ENCODE measurements at places on chromosomes 2 and 18.

- peak; percentile 8 for DNase-seq
Measured at GRCh38 chr2:107730898-107731297, 95.8 kb upstream of the RGPD4 start.

GRCh38 chr2:235669269-235669831, 175.5 kb downstream of the AGAP1 start:
- peak; percentile 49 for DNase-seq

DNA sequence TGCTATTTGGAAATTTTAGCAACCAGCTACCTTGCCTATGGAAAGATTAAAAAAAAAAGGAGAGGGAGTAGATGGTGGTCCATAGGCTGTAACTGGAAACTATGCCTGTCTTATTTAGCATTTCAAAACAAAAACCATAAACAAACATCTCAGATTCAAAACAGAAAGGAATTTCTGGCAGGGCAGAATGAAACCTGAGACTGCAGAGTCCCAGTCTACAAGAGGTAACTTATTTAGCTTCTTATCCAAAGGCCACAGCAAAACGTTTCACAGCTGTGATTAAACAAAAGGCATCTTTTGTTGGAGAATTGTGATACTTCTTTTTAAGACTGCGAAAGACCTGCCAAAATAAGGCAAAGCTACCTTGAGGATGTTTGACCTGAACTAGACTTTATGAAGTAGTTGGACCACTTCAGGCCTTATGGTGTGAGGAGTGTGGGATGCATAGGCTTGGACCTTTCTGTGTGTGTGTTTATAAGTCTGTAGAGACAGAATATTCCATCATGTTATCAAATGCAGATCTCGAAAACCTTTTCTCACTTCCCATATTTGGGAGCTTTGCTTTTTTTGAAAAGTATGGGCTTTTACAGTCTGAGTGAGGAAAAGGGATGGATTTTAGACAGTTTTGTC, 11.0 kb downstream of the CRIM1 start:
- DNase-seq = no peak

DNA sequence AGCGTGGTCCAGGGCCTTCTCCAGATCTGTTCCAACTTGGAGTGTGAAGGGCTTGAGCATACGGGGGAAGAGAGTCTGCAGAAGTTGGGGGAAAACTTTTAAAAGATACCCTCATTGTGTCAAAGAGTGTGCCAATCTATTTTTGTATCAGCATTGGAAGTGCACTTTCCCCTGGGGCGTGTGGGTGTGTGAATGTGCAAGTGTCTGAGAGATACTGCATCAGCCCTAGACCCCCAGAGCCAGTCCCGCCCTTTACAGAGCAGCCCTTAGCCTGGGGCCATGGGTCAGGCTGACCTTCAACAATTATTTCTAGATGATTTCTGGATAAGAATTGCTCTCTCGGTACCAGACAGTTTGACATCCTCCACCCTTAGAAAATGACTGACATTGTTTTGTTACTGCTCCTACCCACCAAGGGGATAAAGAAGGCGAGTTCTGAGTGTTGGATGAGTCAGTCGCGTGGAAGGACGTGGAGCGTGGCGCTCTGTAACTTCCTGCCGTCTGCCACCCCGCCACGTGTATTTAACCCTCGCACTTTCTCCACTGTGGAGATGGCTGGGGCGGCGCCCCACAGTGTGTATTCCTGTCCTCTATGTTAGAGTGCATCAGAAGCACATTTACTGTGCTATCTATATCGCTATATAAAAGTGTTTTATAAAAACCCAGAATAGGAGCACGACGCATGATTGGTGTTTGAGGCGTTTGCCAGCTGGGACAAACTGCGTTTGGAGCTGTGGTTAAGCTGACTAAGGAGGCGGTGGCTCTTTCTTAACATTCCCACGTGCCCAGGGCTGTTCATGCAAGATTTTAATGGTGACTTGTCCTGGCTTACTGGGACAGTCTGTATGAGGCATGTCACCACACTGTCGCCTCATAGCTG, 122.6 kb downstream of the CABLES1 start:
- no peak for DNase-seq

GRCh38 chr18:2412996-2413751, 158.1 kb downstream of the METTL4 start:
- DNase-seq = no peak

- no peak for DNase-seq
Measured at GRCh38 chr18:65704046-65704445, 46.8 kb upstream of the CDH7 start.

- no peak for DNase-seq
Measured at GRCh38 chr2:206863196-206863595, 76.1 kb upstream of the CPO start.

- no peak for DNase-seq
Measured at GRCh38 chr18:21298351-21298750, 56.3 kb downstream of the GREB1L start.

GRCh38 chr2:196183172-196183473, 11.7 kb upstream of the STK17B start:
- DNase-seq = no peak

DNA sequence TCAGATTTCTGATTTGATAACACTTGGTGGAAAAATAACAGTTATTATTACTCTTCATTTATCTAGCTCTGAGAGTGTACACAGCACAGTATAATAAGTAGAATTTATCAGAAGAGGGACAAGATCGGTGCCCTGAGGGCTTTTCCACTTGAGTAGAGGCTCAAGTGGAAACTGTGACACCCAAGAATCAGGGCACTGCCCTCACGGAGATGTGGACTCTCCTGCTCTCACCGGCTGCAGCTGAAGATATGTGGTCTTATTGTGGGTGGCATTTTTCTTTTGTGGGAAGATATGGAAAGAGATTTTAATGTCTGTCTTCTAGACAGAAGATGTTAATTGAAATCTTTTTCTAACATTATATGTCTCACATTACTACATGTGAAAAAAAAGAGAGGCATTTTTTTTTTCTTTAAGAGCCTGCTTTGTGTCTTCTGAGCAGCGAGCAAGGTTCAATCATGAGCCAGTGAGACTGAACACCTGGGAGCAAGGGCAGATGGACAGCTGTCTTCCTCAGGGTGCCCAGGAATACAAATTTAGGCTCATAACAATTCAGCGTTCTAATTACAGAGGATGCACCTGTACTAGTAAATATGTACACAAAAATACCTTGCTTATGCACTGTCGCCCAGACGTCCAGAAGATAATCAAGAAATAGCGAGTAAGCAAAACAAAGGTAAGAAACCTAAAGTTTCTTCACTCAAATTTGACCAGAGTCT, 1098.2 kb upstream of the FANCL start:
- no peak for DNase-seq

- DNase-seq = no peak
Measured at GRCh38 chr2:188949046-188949818, 24.9 kb upstream of the COL3A1 start.

- no peak for DNase-seq
Measured at GRCh38 chr2:7132753-7133152, 215.5 kb downstream of the RNF144A start.

GRCh38 chr2:231601356-231602229, 8.9 kb downstream of the TEX44 start:
- peak; percentile 73 for DNase-seq

DNA sequence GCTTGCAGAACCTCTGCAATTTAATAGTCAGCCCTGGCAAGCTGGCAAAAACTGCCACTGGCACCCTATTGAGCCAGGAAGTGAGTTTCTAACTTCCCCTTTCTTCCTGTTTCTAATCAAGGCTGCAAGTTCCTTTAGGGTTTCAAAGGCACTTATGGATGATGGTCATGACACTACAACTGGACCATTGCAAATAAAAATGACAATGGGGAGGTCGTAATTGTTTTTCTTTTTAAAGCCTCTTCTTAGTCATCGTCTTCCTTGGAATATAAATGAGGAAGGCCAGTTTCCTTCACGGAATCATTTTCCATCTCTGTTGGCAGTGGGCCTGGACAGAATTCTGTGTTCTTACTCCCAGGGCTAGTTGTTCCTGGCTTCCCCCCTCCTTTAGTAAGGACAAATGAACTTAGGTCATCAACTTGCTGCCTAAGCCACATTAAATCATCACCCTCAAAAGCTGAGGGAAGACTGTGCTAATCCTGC, 35.8 kb downstream of the SH3RF3 start:
- no peak for DNase-seq

- no peak for DNase-seq
Measured at GRCh38 chr2:156323754-156324153, 8.8 kb downstream of the NR4A2 start.

GRCh38 chr18:41600693-41601391, 354.2 kb upstream of the PIK3C3 start:
- DNase-seq = no peak

- peak; percentile 37 for DNase-seq
Measured at GRCh38 chr2:219509780-219510511, 4.3 kb upstream of the ASIC4 start.

DNA sequence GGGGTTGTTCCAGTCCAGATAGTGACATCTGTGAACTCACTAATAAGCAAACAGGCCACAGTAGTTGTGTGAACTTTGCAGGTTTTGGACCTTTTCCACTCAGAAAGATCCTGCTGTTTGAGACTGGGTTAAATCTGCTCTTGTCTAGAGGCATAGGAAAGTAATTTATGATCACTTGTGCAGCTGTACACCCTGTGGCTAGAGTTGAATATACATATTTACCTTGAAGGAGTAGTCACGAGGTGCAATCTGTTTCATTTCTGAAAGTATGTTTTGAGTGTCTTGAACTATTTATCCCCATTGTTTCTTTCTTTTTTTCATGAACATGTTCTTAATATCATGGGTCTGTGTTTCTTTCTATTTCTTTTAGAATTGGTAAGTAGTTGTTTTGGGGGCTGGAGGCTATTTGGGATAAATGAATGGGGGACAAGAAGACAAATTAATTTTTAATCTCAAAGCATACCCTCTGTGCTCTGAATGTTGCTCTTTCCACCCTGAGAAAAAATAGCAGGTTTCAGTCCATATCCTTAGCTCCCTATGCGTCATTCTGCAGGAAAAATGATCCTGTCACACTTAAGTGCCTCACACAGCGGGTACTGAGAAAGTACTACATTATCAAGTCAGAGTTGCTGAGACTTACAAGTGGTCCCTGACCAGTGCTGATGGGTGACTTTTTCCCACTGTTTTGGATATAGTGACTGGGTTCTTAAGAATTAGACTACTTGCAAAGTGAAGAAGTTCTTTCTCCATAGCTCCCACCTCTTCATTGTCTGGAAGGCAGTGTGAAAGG, 28.2 kb downstream of the DCC start:
- DNase-seq = no peak

DNA sequence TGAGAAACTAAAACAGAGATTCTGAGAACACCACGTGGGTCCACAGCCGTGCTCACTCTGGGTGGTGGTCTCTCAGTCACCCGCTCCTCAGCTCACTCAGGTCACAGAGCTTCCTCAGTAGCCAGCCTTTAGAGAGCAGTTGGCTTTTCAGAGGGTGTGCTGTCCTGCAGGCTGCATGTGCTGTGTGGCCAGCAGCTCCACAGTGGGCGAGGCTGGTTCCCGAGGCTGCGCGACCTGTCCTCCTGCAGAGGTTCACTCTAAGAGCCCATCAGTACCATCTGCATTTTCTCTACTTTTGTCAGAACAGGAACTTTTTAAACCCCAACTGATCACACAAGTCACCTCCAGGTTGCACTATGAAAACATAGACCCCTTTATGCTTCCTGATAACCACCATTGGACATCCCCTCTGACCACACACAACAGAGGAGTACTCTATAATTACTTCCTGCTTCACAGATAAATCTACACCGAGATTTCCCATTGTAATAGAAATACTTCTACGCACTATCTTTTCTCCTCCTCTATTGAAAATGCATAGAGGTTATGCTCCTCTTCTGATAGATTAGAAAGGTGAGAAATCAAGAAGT, 93.1 kb downstream of the GYPC start:
- no peak for DNase-seq

GRCh38 chr2:98477036-98477435, 32.4 kb downstream of the INPP4A start:
- DNase-seq = no peak

DNA sequence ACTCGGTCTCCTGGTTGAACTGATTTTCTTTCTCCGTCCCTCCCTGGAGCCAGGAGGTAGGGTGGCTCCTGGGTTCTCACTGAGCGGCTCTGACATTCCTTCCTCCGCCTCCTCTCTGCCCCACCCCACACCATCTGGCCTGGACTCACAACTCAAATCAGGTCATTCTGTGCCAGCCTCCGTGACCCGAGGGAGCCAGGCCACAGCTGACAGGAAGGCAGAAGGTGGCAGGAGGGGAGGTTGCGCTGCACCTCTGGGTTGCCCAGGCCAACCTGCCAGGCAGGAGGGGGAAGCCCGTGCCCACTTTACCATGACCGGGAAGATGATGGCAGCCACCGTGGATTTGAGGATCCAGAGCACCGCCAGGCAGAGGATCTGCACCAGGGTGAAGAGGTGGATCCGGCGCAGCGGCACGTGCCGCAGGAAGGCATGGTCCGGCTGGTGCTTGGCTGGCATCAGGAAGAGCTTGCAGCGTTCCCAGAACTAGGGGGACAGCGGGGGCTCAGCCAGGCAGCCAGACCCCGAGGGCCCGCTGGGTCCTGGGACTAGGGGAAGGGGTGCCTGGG, 28.3 kb downstream of the MTHFD2 start:
- peak; percentile 40 for DNase-seq

GRCh38 chr18:79766308-79766707, 31.4 kb upstream of the KCNG2 start:
- no peak for DNase-seq

- no peak for DNase-seq
Measured at GRCh38 chr18:79102886-79103285, 33.7 kb downstream of the ATP9B start.

- DNase-seq = peak; percentile 90
Measured at GRCh38 chr18:49561289-49562193, at the start of gene LIPG. Gene LIPG (plus strand): TSS chr18:49562057. CDS start chr18:49562309, 252 bp downstream.

DNA sequence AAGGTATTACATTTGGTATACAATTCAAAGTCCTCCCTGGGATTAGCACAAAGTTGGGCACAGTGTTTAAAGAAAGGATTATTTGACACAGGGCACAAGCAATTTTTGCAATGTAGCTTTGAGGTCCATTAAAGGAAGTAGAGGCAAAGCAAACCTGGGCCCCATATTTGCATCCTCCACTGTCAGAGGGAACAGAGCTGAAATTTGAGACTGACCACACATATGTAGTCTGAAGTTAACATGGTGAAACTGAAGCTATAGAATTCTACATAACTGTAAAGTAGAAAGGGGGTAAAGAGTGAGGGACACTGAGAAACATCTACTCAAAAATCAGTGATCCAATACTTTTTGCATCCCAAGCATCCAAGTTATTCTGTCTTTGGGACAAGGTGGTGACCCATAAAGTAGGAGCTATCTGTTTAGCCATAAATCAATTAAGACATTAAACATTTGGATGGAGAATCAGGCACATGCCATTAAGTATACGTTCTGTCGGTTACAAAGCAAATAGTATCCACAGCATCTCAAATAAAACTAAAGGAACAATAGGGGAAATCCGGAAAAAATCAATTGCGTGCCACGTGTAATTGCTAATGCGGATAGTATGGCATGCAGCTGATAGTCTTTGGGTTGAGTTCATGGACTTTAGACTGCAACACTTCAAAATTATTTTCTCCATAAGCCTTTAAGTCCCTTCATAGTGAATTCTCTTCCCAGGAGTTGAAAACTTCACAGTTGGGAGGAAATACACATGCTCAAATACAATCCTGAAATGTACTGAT, 72.6 kb downstream of the PLEKHM3 start:
- DNase-seq = no peak
